Spinal cord (tissue), 10 donors: ENCODE measurements at places on chromosomes 5 and 9. TPM values are rescaled to one million over a fixed set of nuclear protein-coding genes. Genes with fewer than 3 reads are reported as not detected.
A peak's percentile ranks its signal among the peaks of the same experiment; 100 is the strongest.

SLC25A2 gene
- total RNA-seq: 0.39 TPM

DNA sequence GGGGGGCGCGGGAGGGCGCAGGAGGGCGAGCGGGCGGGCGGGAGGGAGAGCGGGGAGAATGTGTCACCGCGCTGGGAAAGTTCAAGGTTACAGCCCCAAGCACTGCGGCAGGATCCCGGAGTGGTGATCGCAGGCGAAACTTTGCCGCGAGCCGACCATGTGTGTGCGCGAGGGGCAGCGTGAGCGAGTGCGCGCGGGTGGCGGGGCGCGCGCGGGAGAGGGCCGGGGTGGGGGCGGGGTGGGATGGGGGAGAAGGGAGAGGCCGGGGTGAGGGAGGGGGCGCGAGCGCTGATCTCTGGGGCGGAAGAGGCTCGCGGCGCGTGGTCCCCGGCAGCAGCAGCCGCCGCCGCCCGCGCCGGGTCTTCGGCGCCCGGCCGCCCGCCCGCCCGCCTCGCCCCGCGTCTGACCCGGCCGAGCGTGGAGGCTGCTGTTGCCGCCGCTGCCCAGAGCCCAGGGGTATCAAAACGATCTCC lies at the start of gene NFIB:
Gene NFIB (minus strand): TSS at position 191 of the 473 bp plus-strand sequence. CDS start 630 bp downstream, outside the sequence.
- no peaks in the 10 kb centered on the region for H3K36me3 ChIP-seq
- peak within 1 kb of the TSS; percentile 98 for H3K27ac ChIP-seq
- H3K4me3 ChIP-seq: peak within 1 kb of the TSS; percentile 93
- peaks cover 14% of the 10 kb centered on the region for H3K4me1 ChIP-seq
- H3K27me3 ChIP-seq: peaks cover 7% of the 10 kb centered on the region

DNA sequence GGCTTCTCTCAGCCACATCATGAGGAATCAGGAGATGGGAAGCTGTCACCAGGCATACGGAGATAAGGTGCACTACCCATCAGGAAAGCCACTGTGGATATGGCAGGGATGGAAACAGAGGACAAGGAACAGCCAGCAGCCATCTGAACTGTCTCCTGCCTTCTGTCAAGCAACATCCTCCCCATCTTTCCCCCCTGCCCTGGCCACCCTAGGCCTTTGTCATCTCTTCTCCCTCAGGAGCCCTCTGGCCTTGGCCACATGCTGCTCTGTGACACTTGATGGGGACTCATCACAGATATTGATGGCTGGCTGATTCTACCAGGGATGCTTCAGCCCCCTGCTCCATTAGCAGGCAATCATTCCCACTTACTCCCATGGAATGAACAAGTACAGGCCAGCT lies 21.1 kb upstream of the MEIKIN start:
- peaks cover 51% of the 10 kb centered on the region for H3K36me3 ChIP-seq
- no peaks in the 10 kb centered on the region for H3K27me3 ChIP-seq
- no peaks in the 10 kb centered on the region for H3K4me1 ChIP-seq
- DNase-seq: no peak

DNA sequence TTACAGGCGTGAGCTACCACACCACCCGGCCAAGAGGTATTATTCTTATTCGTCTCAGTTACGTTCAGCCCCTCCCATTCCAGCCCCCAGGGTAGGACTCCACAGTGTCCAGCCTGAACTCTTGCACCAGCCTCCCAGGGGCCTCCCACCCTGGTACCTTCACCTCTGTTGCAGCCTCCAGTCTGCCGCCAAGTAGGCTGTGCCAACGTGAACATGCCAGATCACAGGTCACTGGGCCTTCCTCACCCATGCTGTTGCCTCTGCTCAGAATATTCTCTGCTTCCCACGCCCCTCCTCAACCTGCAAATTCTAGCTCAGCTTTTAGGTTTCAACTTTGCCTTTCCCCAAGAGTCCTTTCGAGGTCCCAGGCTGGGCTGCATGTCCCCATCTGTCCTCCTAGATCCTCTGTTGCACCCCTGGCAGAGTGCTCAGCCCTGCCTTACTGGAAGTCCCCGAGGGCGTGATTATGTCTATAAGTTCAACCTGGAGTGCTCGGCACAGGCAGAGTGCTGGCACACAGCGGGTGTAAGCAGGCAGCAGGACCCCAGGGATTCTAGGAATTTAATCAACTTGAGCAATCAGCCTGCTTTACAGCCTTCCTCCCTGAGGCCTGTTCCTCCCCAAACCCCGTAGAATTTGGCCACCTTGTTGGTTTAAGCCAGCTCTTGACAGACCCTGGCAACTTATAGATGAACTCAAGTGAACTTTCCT lies 13.1 kb upstream of the STXBP1 start:
- H3K27ac ChIP-seq: no peak overlapping the region
- H3K4me3 ChIP-seq: no peak overlapping the region
- DNase-seq: no peak
- H3K27me3 ChIP-seq: no peaks in the 10 kb centered on the region
- no peaks in the 10 kb centered on the region for H3K36me3 ChIP-seq

DNA sequence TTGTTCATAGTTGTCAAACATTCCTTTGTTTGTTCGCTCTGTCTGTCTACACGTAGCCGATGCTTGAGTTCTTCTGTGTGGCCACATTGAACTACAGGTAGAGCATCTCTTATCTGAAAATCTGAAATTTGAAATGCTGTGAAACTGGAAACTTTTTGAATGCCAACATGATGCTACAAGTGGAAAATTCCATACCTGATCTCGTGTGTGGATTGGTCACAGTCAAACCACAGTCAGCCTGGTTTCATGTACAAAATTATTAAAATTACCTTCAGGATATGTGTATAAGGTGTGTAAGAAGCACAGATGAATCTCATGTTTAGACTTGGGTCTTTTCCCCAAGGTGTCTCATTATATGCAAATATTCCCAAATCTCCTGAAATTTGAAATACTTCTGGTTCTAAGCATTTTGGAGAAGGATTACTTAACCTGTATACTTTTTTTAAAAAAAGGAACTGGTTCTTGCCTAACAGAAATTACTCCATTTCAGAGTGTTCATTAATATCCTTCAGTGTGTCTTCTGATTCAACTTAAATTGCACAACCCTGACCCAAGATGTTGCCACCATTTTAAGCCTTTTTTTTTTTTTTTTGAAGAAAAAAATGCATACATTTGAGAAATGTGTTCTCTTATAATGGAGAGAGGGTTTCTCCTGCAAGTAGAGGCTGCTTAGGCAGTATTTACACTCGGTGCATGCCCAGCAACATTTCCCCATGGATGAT lies 254.3 kb downstream of the MAST4 start:
- no peak for DNase-seq
- no peaks in the 10 kb centered on the region for H3K36me3 ChIP-seq
- no peak overlapping the region for H3K27ac ChIP-seq
- H3K4me1 ChIP-seq: no peaks in the 10 kb centered on the region

DNA sequence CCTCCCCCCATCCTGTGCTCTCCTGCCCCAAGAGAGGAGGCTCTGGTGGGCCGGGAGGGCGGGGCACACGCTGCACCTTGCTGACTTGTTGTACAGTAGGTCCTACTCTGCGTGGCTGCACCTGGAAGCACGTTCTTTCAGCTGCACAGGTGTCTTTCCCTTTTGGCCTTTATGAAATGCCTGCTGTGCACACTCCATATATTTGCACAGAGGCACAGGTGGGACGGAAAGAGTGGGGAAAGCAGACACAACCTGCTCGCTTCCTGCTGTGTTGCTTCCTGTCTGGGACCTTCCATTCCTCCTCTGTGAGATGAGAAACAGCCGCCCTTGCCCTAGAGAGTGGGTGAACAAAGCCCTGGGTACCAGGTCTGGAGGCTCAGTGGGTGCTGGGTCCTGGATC lies 4.8 kb downstream of the USP20 start:
- H3K27ac ChIP-seq: no peak overlapping the region
- peaks cover 8% of the 10 kb centered on the region for H3K36me3 ChIP-seq
- H3K27me3 ChIP-seq: no peaks in the 10 kb centered on the region
- H3K4me1 ChIP-seq: peaks cover 13% of the 10 kb centered on the region

- H3K36me3 ChIP-seq: peaks cover 16% of the 10 kb centered on the region
- DNase-seq: no peak
- H3K27ac ChIP-seq: no peak overlapping the region
- no peaks in the 10 kb centered on the region for H3K27me3 ChIP-seq
- peaks cover 16% of the 10 kb centered on the region for H3K4me1 ChIP-seq
Observed at GRCh38 chr5:138506370-138507306, 36.4 kb downstream of the ETF1 start.
